Testis (tissue), 5 donors: ENCODE measurements at places on chromosomes 5 and 9. TPM values are rescaled to one million over a fixed set of nuclear protein-coding genes. Genes with fewer than 3 reads are reported as not detected.

DNA sequence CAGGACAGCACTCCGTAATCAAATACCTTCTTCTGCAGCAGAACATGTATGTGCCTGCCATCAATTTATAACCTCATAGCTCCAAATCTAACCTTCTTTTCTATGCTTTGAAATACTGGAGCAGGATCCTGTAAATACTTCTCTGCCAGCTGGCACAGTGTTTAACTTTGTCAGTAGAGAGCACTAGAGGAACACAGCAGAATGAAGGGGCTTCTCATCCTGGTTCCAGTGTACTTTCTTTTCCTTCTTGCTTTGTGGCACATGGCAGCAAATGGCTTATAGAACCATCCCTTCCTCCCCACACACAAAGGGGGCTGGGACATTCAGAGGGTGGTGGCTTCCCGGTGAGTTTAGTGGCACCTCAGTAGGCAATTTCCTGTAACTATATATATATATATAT is 3.8 kb upstream of the FBXW11 start:
- DNase-seq, result peak; percentile 28

The FBP1 gene
- 16.2 TPM for polyA plus RNA-seq

DNA sequence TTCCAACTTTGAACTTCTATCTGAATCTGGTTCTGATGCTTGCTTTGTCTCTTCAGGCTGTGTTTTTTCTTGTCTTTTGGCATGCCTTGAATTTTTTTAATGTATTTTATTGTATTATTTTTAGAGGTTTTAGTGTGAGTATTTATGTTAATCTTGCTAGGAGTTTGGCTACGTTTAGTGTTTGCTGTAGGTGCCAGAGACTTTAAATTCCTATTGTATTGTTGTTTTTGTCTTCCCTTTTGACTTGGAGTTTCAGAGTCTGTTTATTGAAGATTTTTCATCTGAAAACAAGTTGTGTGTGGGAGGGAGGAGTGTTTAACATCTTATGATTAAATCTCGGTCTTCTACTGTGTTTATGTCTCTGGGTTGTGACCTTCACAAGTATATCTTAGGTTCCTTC is 956.8 kb downstream of the TLE1 start:
- no peak for DNase-seq

DNA sequence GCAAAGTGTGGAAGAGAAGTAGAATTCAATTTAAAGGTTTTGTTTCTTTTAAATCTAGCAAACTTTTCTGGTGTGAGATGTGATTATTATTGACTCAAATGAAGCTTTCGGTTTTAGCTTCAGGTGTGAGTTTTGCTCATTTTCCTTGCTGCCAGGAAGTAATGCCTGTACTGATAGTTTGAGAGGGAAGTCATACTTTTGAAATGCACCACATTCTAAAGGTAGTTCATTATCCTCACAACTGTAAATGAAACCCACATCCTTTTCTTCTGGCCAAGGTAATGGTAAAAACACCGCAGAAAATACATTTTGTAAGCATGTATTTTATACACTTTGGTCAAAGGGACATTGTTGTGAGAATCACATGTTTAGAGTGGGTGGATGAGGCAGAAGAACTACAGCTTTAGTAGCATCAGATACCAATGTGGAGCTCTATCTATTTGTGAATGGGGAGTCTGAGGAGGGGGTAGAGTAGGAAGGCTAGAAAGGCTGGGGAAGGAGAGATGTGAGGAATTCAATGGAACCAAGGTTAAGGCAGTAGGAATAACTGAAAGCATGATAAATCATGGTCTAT is 167.0 kb upstream of the CDKN2B start:
- no peak for DNase-seq

- no peak for DNase-seq
These were observed 354.0 kb downstream of the NPR3 start for GRCh38 chr5:33065131-33065530.

- DNase-seq, result peak; percentile 9
These were observed 15.0 kb downstream of the ANKRD33B start for GRCh38 chr5:10578869-10579268.

- DNase-seq, result no peak
These were observed 681 bp downstream of the PPWD1 start for GRCh38 chr5:65563777-65564176.

The SPATA31A3 gene
- 5.9 TPM for polyA plus RNA-seq

DNA sequence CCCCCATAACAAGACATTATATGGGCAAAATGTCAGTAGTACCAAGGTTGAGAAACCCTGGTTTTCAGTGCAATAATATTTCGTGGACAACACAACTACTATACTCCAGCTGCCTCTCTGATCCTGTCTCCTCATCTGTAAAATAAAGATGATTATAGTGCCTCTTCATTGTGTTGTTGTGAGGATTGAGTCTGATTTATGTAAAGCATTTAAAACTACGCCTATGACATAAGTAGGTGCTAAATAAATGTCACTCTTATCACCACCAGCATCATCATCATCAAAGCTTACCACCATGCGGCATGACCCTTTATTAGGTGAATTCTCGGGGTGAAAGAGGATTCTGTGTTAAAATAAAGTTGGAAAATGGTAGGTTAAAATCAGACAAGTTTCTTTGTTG is 67.8 kb upstream of the IFNE start:
- no peak for DNase-seq

DNA sequence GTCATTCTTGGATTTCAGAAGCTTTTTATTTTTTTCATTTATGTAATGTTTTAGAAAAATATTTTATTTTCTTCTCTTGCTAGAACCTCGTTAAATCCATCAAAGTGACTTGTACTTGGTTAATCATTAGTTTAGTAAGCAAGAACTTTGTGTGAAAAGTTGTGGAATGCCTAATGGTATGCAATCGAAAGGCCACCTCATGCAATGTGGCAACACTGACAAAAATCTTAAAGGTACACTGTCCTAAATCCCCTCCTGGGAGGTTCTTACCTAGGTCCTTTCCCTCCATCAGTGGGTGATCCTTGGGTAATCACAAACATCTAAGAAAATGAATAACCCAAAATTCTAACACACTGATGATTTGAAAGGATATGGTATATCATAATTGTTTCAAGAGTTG is 304.2 kb downstream of the DNAH5 start:
- DNase-seq, result no peak

GRCh38 chr5:58240322-58240721 is 219.6 kb downstream of the PLK2 start:
- no peak for DNase-seq

DNA sequence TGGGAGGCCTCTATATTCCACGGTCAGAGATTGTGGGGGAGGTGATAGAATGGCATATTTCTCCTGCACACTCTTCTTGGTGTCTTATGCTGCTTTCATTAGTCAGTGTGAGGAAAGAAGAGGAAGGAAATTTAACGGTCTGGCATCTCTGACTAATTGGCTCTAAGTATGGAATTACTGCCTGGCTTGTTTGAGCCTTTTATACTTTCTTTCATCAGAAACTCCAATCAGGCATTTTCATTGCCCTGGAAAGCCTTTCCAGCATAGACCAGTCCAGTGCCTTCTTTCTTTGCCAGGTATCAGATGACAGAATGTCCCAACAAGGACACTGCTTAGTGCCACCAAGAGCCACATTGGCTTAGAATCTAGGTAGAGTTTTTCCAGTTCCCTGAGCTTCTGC is 30.2 kb downstream of the CYSTM1 start:
- no peak for DNase-seq

DNA sequence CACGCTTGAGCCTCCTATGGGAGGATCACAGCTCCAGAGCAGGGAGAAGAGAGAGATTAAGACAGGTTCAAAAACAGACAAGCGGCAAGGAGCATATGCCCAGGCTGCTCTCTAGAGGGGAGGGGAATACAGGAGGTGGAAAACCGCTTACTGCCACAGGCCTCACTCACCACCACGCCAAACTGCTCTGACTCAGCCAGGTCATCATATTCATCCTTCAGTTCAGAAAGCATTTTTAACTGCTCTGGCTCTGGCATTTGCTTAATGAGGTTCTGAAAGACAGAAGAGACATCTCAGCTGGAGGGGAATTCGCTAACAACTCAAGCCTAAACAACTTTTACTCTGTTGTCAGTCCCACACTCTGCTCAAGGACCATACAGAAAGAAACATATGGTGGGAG is 40.1 kb downstream of the PCDHGC5 start:
- no peak for DNase-seq

DNA sequence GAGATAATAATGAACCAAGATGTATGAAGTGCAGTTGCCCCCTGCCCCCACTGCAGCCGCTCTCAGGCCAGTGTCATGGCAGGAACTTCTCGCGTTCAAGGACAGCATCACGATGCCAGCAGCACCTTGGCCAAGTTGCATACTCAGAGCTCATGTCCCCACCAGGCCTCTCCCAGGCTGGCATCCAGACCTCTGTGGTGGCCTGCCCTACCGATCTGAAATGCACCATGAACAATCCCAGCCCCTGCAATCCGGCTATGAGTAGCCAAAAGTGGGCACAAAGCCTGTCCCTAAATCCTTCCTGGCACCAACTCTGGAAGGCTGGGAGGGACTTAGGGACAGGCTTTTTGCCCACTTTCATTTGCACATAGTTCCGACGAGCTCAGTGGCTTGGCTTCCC is 140.9 kb downstream of the PAX5 start:
- DNase-seq, result no peak

The SLC23A1 gene
- polyA plus RNA-seq, result 0.34 TPM

DNA sequence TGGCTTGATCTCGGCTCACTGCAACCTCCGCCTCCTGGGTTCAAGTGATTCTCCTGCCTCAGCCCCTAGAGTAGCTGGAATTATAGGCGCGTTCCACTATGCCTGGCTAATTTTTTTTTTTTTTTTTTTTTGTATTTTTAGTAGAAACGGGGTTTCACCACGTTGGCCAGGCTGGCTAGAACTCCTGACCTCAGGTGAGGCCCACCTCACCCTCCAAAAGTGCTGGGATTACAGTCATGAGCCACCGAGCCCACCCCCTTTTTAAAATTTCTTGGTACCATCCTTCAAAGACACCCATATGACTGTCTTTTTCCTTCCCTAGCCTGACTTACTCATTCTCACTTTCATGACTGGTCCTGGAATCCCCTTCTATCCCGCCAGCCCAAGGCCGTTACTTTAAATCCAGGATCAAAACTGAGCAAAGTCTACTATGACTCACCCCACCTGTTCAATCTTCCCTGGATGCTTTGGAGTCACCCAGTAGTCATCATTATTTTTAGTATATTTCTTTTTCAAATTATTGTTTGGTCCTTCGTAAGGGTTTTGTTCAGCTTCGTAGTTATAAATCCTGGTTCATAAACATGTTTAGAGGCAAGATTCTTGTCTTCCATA is 1.2 kb upstream of the TBCA start:
- DNase-seq, result no peak

GRCh38 chr5:127878174-127878750 is 175.1 kb downstream of the CCDC192 start:
- DNase-seq, result peak; percentile 67

The PIP5K1B gene
- polyA plus RNA-seq, result 70.5 TPM

DNA sequence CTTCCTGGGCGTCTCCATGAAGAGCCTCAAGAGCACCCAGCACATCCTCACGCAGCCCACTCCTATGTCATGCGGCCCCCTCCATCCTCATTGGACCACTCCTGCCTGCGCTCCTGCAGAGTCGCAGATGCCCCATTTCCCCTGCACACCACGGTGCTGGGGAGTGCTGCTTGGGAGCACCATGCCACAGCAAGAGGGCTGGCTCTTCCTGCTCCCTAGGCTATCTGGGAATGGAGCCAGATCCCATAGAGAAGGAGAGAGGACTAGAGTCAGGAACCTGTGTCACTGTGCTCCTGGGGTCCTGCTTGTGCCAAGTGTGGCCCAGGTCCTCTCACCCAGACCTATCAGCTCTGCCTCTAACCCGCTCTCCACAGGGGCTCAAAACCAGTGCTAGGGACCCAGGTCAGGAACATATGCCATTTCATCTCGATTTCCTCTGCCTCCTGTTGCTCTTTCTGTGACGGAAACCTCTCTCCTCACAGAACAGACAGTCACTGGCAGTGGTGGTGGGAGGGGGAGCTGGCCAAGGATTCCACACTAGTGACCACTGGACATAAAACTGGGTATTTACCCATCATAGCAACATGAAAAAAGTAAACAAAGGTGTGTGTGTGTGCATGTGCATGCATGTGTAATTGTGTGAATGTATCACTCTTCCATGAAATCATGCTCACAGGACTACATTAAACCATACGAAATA is 178.4 kb downstream of the TTLL11 start:
- no peak for DNase-seq

The AGXT2 gene
- 0.25 TPM for polyA plus RNA-seq

DNA sequence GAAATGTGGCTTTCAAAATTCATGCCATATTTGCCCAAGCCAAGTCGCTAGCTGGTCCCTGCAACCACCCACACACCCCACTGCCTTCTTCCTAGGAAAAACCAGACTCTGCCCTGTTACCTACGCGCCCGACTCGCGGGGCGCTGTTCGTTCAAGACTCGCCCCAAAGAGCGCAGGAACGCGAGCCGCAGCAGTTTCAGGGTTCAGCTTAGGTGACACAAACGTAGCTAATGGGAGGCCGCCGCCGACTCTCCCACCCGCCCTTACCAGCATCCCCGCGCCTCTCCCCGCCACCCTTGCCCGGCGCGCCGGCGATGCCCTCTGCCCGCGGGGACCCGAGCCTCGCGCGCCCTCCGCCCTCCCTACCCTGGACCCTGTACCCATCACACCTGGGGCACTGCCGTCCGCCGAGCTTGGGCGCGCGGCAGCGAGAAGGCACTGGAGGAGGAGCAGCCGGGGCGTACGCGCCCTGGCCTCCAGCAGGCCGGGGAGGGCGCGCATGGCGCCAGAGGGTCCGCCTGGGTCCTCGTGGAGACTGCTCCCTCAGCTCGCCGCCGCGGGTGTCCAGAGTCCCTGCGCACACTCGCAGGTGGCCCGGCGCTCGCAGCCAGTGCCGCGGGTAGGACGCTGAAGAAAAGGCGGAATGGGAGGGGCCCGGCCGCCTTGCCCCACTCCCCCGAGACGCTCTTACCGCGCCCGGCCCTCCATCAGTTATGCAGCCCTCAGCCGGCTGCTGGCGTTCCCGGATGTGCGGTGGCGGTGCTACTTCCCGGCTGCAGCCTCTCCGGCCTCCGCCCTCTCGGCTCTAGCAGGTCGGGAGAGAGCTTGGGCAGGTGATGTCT is at the start of gene EMB:
Gene EMB, minus strand, starts transcription at position 638 of the 842 bp plus-strand sequence. Its CDS starts 137 bp downstream, at position 501.
- DNase-seq, result peak; percentile 77

The BASP1 gene
- polyA plus RNA-seq, result 5.6 TPM

DNA sequence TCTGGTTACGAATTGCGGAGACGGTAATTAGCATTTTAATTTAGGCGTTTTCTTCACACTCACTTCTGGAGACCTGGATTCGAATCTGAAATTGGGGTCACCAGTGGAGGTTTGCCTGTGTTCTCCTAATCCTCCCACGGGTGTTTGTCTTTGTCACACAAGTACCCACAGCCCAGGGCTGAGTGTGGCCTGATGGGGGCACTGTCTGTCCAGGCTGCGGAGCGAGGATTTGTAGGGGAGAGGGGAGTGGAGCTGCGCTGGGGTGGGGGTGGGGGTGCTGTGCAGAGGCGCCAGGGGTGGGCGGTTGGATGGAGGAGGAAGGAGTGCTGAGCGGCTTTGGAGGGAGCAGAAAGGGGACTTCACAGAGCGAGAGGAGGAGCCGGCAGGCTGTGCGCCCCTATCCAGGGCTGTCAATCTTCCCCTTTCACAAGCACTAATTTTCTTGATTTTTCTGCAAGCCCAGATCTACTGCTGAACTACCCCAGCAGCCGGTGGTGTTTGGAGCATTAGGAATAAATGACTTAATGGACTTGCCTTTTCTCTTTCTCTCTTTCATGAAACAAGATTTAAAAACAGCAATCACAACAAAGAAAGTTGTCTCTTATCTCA is 53.1 kb downstream of the TSPAN17 start:
- DNase-seq, result peak; percentile 25

GRCh38 chr5:175597718-175598117 is 60.2 kb upstream of the HRH2 start:
- no peak for DNase-seq

The AQP7 gene
- 55.6 TPM for polyA plus RNA-seq
